ENCODE measurements at places on chromosomes 3 and 15.

GRCh38 chr3:40962721-40963120, 236.6 kb upstream of the CTNNB1 start:
- DNase-seq, result no peak

DNA sequence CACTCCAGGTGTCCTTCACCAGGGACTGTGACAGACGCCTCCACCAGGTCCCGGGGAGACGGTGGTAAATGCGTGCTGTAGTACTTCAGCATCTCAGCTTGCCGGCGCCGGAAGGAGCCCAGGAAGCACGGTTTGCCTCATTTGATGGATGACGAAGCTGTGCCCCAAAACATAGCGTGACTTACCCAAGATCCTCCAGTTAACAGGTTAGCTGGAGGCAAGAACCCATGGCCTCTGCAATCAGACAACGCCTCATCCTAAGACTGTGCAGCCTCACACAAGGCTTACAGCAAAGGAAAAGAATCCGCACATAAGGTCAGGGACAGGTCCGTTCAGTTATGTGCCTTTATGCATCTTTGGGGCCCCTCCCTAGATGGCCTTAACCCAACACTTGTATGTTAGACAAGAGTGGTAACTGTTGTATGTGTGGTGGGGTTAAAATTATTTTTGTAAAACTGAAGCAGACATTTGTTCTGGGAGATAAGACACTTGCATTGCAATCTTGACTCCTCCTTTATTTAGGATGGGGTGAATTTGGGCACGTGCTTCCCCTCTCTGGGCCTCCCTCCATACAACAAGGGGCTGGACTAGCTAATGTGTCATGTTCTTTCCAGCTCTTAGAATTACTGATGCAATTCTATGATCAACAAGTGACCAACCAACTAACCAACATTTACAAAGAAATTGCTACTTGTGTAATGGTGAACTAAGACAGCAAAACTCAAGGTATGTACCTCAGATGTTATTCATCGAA, 39.4 kb downstream of the VGLL4 start:
- DNase-seq, result peak; percentile 82

GRCh38 chr3:34646911-34647460, 848.6 kb downstream of the PDCD6IP start:
- no peak for DNase-seq

GRCh38 chr3:155070932-155071387, 9.2 kb upstream of the MME start:
- DNase-seq, result no peak

DNA sequence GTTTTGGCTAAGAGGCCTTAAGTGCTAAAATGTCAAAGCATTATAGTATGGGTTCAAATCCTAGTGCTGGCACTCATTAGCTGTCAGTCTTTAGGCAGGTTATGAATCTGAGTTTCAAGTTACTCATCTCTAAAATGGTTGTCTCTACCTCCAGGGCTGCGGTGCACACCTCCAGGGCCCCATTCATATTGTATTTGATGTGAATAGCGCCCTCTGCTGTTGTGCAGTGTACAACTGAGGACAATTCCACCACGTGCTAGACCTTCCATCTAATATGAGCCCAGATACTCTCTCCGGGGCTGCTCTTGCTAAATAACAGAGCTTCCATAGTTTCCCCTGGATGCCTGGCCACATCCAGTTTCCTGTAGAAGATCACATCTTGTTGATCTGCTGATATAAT, 54.3 kb downstream of the OXNAD1 start:
- DNase-seq, result peak; percentile 63

GRCh38 chr15:71443538-71443937, 328.3 kb downstream of the THSD4 start:
- peak; percentile 39 for DNase-seq

- DNase-seq, result peak; percentile 58
Observed at GRCh38 chr15:75727851-75728715, 15.4 kb upstream of the CSPG4 start.

GRCh38 chr3:24514119-24514518, 19.5 kb upstream of the THRB start:
- DNase-seq, result no peak

- DNase-seq, result no peak
Observed at GRCh38 chr3:178671791-178672190, 135.6 kb downstream of the KCNMB2 start.

- DNase-seq, result no peak
Observed at GRCh38 chr3:81955878-81956277, 194.4 kb upstream of the GBE1 start.

- no peak for DNase-seq
Observed at GRCh38 chr15:39478996-39479395, 101.9 kb upstream of the THBS1 start.

- no peak for DNase-seq
Observed at GRCh38 chr3:43319376-43319775, 33.0 kb downstream of the SNRK start.

All from erythroblast (primary cell).